ENCODE measurements at places on chromosomes 12 and 14. TPM values are rescaled to one million over a fixed set of nuclear protein-coding genes. Genes with fewer than 3 reads are reported as not detected.

DNA sequence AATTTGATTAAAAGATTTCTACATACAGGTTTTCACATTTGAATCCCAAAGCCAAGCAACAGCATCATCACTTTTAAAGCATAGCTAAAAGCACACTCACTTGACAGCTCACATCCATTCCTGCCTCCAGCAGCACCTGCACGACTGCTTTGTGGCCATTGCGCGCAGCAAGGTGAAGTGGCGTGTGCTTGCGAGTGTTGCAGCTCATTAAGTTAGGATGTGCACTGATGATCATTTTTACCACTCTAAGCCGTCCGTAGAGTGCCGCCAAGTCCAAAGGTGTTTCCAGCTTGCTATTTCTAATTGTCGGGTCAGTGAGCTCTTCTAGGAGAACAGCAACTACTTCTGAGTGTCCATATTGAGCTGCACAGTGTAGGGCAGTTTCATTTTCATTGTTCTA lies 158.8 kb downstream of the GARIN6 start:
- DNase-seq = no peak

DNA sequence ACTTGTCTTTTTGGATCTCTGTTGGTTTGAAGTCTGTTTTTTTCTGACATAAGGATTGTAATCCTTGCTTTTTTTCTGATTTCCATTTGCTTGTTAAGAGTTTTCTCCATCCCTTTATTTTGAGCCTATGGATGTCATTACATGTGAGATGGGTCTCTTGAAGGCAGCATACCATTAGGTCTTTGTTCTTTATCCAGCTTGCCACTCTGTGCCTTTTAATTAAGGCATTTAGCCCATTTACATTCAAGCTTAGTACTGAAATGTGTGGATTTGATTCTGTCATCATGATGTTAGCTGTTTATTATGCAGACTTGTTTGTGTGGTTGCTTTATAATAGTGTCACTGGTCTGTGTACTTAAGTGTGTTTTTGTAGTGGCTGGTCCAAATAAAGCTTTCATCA lies 100.0 kb downstream of the CCDC91 start:
- no peak for DNase-seq

GRCh38 chr14:29643433-29644211 lies 284.0 kb downstream of the PRKD1 start:
- no peak for DNase-seq

- peak; percentile 16 for DNase-seq
Measured at GRCh38 chr14:44989497-44990440, 27.8 kb downstream of the TOGARAM1 start.

- no peak for DNase-seq
Measured at GRCh38 chr14:37254411-37254947, 56.7 kb downstream of the MIPOL1 start.

- no peak for DNase-seq
Measured at GRCh38 chr12:79997096-79997791, 62.3 kb upstream of the PPP1R12A start.

GRCh38 chr14:60095781-60096450 lies 4.2 kb downstream of the PCNX4 start:
- DNase-seq = no peak

DNA sequence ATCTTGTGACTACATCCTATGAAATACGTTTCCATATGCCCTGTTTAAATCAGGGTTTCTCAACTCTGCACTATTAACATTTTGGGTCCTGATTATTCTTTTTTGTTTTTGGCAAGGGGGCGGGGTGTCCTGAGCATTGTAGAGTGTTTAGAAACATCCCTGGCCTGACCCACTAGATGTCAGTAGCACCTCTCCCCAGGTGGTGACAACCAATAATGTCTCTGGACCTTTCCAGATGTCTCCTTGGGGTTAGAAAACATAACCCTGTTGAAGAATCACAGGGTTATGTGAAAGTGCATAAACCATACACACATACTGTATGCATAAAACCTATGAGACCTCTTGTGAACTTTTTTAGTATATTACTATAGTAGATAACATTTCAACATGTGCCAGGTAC lies 1.4 kb downstream of the ACAD10 start:
- DNase-seq = no peak

GRCh38 chr12:56590237-56590830 lies 39.8 kb downstream of the BAZ2A start:
- no peak for DNase-seq

DNA sequence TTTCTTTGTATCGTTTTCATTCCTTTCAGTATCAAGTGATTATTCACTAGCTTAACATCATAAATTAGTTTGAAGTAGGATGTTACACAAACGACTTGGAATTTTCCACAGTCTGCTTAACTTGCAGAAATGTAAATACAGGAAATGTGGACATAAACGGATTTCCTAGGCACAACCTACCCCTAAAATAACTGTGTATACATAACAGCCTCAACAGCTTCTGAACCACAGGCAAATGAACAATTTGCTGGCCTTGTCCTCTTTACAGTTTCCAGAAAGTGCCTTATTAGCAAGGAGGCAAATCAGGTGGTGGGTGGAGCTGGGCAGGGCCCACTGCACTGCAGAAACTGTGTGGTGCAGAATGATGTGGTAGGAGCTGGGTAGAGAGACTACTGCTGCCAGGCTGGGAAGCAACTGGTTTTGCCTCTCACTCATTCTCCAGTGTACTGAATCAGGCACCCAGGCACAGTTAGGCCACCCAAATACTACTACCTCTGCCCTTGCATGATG lies 14.1 kb downstream of the DRAM1 start:
- DNase-seq = no peak

- DNase-seq = no peak
Measured at GRCh38 chr12:33794954-33795353, 227.3 kb upstream of the ALG10 start.

GRCh38 chr12:124902916-124903315 lies 11.5 kb downstream of the UBC start:
- no peak for DNase-seq

GRCh38 chr14:88196116-88196890 lies 126.8 kb downstream of the KCNK10 start:
- DNase-seq = no peak

GRCh38 chr12:101940400-101940950 lies 63.1 kb downstream of the DRAM1 start:
- no peak for DNase-seq

DNA sequence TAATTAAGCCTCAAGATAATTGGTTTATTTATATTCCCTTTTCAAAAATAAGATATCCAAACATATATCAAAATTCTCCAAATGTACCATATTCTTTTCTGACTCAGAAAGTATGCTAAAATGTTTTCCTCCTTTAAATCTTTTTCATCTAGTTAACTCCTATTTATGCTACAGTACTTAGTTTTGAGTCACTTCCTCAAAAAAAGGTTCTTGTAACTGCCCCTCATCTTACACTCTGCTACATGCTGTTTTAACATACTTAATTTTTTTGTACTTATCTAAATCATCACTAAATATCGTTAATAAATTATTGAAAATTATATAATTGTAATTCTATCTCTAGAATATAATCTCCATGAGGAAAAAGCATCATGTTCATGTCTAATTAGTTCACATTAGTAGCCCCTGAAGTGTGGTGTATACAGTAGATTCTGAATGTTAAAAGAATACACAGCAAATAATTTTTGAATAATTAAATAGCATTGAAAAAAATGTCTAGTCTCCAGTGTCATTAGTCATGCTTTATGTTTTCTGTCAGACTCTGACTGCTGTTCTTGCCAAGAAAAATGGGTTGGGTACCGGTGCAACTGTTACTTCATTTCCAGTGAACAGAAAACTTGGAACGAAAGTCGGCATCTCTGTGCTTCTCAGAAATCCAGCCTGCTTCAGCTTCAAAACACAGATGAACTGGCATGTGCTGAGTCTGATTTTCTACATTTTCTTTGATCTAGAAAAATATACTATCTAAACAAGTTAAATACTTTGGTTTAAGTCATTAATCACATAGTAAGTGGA lies 3.5 kb downstream of the KLRD1 start:
- DNase-seq = no peak

DNA sequence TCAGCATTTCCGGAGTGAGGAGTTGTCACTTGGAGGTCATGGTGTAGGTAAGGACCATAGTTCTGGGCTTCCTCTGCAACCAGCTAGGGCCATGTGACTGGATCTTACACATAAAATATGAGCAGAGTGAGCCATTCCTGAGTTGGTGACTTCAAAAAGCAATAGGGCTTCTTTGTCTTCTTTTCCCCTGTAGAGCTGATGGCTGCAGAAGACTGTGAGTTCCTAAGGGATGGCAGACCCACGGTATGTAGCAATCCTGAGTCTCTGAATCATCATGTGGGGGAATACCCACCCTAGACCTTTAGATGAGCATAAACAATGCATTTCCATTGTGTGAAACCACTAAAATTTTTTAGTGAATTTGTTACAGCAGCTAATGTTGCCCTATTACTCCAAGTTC lies 151.1 kb upstream of the TBX3 start:
- no peak for DNase-seq

DNA sequence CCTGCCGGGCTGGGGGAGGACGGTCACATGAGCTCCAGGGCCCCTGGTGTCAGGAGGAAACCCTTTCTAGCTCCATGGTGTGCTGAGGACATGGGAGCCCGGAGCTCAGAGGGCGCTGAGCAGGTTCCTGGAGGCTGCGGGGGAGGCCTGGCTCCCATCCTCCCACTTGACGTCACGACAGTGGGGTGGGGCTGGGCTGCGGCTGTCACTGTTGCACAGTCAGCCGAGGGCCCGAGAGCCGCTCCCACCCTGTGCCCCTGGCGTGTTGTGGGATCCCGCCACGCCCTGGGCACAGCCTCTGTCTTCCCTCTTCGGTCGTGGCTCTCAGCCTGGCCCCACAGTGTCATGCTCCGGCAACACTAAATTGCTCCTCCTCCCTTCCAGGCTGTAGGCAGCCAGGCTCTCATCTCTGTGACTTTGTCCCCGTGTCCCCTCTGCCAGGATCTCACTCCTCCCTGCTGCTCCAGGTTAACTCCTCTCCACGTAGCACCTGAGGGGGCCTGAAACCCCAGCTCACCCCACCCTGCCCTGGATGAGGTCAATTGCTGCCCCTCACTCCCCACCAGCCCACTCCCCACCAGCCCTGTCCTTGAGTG lies 33.0 kb downstream of the BEGAIN start:
- peak; percentile 74 for DNase-seq

DNA sequence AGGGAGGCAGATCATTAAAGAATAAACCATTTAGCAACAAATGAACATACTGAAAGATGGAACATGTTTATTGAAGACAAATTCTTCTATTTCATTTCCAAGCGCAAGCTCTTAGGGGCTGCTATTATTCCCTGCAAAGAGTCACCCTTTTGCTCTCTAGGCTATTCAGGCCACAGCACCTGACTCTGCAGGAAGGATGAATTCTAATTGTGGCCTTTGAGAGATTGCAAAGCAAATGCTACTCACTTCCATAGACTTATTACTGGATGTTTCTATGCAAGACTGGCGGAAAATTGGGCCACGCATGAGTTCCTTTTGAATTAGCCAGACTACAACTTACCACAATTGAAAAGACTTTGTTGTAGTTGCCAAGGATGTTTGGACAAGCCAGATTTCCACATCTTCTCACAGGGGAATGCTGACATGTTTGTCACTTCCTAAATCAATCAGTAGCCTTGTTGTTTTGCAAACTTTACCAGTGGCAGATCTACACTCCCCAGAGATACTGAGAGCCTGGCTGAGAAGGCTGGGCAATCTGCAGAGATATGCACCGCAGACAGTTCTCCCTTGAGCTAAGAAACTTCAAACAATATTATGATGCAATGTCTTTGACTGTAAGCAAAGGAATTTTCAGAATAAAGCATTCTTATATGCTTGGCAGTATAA lies 334.3 kb upstream of the SYT1 start:
- no peak for DNase-seq

- no peak for DNase-seq
Measured at GRCh38 chr12:108849660-108850059, 7.7 kb downstream of the SSH1 start.

- DNase-seq = no peak
Measured at GRCh38 chr12:104903648-104904423, 54.3 kb downstream of the SLC41A2 start.

DNA sequence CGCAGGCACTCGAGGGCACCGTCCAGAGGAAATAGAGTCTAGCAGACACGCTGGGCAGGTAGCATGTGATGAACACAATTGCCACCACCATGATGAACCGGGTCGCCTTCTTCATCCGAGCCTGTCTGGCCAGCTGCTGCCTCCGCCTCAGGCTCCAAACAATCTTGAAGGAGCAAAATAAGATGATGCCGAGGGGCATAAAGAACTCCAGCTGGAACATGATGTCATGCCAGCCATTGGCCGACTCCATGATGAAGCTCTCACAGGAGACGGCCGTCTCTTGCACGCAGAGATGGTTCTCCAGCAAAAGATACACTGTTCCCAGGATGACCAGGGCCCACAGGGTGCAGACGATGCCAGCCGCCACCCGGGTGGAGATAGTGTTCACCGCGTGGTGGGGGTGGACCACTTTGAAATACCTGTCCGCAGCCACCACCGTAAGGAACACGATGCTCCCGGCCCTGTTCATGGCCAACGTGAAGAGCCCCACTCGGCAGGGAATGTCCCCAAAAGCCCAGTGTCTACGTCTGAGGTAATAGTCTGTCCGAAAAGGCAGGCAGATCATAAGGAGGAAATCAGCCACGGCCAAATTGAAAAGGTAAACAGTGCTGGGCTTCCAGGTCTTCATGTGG lies 945 bp downstream of the HCAR1 start:
- no peak for DNase-seq

- no peak for DNase-seq
Measured at GRCh38 chr14:59483363-59483762, 845 bp downstream of the L3HYPDH start.

- peak; percentile 59 for DNase-seq
Measured at GRCh38 chr12:12039897-12040296, 30.8 kb upstream of the BCL2L14 start.

DNA sequence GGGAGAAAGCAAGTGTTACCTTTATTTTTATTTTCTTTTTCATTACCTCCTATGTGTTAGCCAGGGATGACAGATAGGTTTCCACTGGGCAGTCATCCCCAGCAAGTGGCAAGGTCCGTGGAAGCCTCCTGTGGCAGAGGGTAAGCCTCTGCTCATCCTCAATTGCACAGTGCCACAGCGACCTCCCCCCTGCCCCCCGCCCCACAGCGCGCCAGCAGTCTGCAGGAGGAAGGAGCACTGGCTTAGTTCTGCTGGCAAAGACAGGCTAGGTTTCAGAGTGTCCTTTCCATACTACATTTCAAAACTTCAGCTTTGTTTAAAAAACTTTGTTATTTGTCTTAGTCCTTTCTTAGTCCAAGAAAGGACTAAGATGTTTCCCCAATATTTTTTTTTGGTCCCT lies 194.7 kb downstream of the EXOC5 start:
- DNase-seq = no peak

- DNase-seq = no peak
Measured at GRCh38 chr12:121461048-121461447, 61.1 kb downstream of the RNF34 start.

Gene RFX4
- total RNA-seq = not detected

Gene TAS2R50
- 3.7 TPM for total RNA-seq

Gene DENND5B
- total RNA-seq = 10.4 TPM

Gene MYF6
- total RNA-seq = not detected

Gene P2RX7
- total RNA-seq = 10.9 TPM
